IMR-90 (cell line): ENCODE measurements at places on chromosomes 16 and 17.
A peak's percentile ranks its signal among the peaks of the same experiment; 100 is the strongest.

DNA sequence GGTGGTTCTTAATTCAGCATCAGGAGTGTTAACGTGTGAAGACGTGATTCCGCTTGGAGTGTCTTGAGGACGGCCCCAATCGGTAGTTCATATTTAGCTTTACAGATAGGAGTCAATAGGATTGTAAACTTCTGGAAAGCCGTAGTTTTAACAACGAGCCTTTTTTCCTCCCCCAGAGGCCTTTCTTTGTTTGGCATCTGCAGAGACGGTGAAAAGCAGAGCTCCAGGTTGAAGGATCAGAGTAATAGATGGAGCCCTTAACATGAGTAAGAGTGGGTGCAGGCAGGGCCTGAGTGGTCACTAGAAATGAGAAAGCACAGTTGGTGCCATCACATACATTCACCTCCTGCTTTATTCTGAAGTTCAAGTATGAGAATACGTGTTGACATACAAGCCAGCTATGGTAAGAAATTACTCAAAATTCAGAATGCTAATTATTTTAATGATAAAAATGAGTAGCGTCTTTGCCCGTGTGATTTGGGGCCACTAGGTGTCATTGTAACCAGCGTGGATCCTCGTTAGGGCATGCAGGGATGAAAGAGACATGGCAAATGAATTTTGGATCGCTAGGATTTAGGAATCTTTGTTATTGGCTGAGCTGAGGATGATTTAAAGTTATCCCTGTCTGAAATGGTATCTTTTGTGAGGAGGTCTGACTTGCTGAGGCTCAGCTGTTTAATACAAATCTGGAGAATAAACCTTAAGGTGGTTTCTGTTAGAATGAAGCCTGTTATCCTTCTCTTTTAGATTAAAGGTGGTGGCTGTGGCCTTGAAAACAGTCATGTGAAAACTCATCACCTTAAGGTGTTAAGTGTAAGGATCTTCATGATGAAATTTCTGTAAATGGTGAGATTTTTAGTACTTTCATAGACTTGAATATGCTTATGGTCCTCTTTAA is 18.6 kb downstream of the PRCD start:
- peak; percentile 20 for DNase-seq

DNA sequence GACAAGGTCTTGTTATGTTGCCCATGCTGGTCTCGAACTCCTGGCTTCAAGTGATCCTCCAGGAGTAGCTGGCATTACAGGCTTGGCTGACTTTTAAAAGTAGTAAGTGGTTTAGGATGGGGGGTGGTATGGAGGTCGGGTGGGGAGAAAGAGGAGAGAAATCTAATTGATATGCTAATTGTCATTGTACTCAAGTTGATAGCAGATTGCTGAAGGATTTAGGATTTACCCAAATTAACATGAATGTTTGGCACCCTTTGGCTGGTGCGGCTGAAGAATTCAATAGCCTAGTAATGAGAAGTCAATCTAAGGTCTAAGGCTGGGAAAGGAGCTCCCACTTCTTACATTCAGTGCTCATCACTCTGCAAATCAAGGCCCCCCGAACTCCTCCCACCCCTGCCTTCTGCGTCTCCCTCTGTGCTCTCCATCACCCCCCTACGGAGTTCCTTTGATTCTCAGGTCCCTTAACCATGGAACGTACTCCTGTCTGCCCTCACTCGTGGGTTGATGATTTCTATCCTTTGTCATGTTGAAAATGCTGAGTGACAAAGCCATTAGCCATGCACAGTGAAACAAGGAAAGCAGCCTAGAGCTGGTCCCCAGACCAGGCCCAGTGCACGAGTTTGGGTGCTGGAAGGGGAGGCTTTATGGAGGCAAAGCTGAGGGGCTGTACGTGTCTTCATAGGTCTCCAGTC is 17.3 kb downstream of the CDH13 start:
- no peak for DNase-seq

- DNase-seq: peak; percentile 99
Observed at GRCh38 chr17:81553616-81554181, 1.5 kb upstream of the FAAP100 start.

GRCh38 chr16:30837904-30838303 is 50.9 kb upstream of the ZNF629 start:
- peak; percentile 23 for DNase-seq

DNA sequence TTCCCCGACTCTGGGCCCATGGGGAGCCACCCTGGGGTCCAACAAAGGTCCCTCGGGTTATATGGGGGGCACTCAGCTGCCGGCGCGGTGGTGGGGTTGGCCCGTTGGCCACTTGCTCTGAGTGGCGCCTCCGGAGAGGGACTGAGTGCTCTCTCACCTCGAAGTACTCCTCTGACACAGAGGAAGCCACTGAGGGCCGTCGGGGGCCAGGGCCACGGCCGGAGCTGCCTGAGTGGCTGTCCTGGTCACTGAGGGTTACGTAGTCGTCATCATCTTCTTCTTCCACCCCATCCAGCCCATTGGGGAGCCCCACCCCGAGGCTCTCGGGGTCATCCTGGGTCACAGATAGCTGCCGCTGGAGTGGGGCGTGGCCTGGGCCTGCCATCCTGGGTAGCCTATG is 25.7 kb downstream of the SLC5A10 start:
- no peak for DNase-seq

GRCh38 chr16:35862242-35862641 is 2402.8 kb downstream of the TP53TG3F start:
- no peak for DNase-seq

GRCh38 chr17:38911081-38911730 is 14.2 kb upstream of the LASP1NB start:
- DNase-seq: no peak

GRCh38 chr16:69428652-69429051 is 4.2 kb downstream of the CYB5B start:
- no peak for DNase-seq

- DNase-seq: no peak
Observed at GRCh38 chr16:53911513-53911912, 207.6 kb downstream of the FTO start.

DNA sequence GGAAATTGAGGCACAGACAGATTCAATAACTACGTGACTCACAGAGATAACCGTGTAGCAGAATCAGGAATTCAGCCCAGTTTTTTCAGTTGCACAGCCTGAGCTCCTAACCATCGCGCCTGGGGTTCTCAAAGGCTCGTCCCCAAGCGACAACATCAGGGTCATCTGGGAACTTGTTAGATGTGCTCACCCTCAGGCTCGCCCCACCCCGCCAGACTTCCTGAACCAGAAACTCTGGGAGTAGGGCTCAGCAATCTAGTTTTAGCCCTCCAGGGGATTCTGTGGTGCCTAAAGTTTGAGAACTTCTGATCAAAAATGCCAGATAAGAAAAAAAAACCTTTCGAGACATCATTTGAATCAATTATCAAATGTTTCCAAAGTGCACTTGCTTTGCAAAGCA is 559.8 kb downstream of the WWOX start:
- no peak for DNase-seq

DNA sequence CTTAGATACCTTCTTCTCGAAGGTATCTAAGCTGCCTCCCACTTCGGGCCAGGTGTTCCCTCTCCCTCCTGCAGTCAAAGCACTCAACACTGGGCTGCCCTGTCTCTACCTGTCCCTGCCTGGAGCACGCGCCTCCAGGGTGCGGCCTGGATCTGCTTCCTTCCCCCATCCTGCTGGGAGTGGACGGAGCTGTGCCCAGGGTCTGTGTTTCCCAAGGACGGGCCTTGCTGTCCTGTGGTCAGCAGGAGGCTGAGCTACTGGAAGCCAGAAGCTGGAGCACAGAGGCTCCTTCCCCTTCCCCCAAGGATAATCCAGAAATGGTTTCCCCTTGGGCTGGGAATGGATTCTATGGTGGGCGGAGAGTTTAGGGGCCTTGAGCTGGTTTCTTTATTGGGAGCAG is 16.7 kb downstream of the LLGL2 start:
- no peak for DNase-seq

DNA sequence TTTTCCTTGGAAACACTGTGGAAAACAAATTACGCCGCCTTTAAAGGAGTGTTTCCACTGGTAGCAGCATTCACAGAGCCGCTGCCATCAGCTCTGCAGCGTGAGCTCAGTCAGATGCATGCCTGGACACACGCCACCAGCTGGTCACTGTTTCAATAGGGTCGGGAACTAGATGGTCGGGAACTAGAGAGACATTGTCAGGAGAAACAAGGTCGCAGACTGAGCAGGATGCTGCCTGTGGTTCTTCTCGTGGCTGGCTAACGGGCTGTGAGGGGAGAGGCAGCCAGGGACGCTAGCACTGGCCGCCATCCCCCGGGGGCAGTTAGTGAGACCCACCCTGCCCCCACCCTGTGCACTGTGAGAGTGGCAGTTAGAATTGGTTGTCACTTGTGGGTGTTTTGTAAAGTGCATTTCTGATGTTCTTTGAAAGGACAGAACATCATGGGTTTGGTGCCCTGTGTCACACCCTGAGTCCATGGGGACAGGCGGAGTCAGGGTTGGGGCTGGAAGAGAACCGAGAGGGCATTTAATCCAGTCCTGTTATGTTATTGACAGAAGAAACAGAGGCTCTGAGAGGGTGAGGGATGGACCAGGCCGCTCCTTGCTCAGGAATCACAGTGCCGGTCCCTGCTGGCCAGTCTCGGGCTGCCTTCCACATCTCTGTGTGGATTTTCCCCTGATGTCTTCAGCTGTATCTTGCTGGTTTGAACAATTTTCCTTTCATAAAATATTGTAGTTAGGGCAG is 86.3 kb downstream of the SPECC1 start:
- peak; percentile 13 for DNase-seq

DNA sequence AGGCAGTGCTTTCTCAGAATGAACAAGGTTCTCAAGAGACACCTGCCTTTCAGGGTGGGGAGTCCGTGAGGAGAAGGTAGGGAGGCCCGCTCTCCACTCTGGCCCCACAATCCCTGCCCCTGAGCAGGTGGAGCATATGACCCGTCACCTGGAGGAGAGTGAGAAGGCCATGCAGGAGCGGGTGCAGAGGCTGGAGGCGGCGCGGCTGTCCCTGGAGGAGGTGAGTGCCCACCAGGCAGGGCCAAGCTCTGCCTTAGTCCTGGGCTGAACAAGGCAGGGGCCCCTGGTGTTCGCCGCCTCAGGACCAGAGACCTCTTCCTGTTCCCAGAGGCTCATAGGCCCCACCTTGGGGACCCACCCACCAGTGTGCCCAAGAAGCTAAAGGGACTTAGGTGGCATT is 2.5 kb upstream of the RAC3 start:
- DNase-seq: no peak

- peak; percentile 8 for DNase-seq
Observed at GRCh38 chr17:66949501-66949900, 15.0 kb upstream of the CACNG4 start.

DNA sequence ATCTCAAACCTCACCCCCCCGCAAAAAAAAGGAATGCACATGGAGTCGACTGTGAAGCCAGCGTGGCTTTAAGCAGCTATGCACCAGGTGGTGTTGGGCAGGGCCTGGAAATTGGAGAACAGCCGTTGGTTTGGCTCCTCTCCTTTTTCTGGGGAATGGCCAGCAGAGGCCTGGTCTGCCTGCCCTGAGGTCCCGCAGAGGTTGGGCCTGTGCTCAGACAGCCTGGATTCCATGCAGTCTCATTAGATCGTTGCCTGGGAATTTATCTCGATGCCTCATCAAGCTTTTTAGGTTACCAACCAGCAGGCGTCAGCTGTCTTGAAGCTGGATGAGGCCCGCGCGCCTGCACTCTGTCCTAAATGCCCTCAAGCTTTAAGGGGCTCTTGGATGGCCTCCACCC is 9.8 kb downstream of the SLC12A3 start:
- DNase-seq: peak; percentile 11

DNA sequence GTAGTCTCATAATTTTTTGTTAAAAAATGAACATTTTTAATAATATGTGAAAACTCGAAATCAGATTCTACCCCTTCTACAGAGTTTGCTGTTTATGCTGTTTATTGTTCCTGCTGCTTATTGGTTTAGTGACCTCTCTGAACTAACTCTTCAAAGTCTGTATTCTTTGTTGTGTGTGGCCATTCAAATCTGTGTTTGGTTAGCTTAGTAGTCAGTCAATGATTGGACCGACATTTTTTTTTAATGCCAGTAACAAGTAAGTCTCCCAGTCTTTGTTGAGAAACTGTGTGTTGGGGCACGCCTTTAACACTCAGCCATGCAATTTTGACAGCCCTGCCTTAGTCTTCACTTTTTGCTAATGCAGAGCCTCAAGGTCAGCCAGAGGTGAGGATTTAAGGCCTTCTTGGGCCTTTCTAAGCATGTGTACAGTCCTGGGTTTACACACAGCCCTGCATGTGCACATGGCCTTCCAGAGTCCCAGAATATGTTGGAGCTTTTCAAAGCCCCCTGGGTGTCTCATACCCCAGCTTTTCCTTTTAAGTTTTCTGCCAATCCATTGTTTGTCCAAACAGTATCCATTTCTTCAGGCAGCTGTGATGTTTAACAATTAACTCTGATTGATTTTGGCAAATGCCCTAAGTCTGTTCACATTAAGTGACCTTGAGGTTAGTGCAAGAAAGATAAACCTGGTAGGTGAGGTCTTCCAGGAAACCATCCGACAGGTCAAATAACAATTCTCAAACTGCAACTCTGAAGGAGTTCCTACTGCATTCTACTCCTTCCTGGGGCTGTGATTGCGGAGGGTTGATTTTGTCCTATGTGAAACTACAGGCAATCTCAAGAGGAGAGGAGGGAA is 389.3 kb downstream of the PMP22 start:
- DNase-seq: no peak

- DNase-seq: no peak
Observed at GRCh38 chr17:79566251-79566955, 44.4 kb downstream of the RBFOX3 start.

GRCh38 chr17:8797621-8798175 is 1.5 kb downstream of the MFSD6L start:
- no peak for DNase-seq

- DNase-seq: peak; percentile 25
Observed at GRCh38 chr17:39487946-39488345, 26.7 kb downstream of the CDK12 start.

DNA sequence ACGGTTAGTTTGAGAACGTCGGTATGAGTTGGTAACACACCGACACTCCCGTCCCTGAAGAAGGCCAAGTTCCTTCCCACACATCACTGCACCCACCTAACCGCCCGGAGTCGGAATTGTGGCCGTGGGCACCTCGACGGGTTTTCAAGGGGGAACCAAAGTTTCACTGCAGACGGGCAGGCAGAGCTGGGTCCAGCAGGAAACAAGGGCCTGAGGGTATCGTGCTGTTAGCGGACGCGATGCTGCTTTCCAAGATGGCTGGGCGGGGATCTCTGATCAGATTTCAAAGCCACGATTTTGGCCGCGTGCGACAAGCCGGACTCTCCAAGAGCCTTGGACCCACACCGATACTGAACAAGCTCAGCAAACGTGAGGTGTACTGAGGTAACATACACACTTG is 82.3 kb upstream of the DOC2B start:
- no peak for DNase-seq

GRCh38 chr17:44915862-44916780 is 821 bp upstream of the GFAP start:
- DNase-seq: no peak

- no peak for DNase-seq
Observed at GRCh38 chr16:56517206-56517605, 2.6 kb downstream of the BBS2 start.

- no peak for DNase-seq
Observed at GRCh38 chr17:37118366-37119137, 169.8 kb downstream of the AATF start.

DNA sequence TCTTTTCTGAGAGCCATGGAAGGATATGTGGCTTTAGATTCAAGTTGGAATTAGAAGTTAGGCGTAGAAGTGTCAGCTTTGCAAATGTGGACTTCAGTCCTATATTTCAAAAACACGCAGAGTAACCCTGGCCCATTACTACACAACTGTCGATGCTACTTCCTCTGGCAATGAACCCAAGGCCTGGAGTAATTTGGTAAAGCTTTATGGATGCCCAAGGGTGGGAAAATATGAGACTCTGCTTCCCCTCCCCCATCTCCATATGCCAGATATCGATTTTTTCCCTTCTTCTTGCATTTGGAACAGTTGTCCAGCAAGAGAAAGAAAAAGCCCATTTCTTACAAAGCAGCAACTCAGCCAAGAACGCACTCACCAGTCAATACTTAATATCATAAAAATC is 2.9 kb upstream of the MAP1LC3B start:
- DNase-seq: no peak
